Brain pericyte (primary cell): ENCODE measurements at places on chromosomes 3 and 15.

DNA sequence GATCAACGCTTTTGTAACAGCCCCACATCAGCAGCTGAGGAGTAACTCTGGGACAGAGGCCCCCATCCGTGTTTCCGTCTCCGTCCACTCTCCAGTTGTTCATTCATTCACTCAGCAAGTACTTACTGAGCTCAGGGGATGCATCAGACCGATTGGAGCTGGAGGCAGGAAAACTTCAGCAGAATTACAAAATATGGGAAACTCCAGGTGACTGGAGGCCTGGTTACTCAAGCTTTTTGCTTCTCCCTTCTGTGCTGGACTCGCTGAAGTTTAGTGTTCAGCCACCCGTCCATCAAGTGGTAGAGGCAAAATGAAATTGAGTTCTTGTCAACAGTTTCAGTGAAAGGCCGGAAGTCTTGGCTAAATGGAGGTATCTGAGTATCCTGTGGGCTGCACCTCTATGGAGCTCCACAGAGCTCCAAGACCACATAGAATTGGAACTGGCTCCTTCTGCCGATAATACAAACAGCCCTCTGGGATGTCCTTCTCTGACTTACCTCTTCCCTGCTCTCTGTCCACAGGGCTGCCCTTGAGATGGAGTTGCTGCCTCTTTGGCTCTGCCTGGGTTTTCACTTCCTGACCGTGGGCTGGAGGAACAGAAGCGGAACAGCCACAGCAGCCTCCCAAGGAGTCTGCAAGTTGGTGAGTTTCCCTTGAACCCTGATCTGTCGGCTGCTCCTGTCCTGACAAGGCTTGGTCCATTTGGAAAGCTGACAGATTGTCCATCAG lies 14.7 kb downstream of the NRROS start:
- no peak for DNase-seq

GRCh38 chr15:85625856-85626255 lies 168.9 kb downstream of the KLHL25 start:
- no peak for DNase-seq

GRCh38 chr3:188053036-188053340 lies 101.0 kb upstream of the LPP start:
- no peak for DNase-seq

GRCh38 chr15:32119694-32120330 lies 89.5 kb downstream of the CHRNA7 start:
- DNase-seq: no peak

- DNase-seq: no peak
These were observed 326 bp upstream of the IMPDH2 start for GRCh38 chr3:49029563-49029884.

DNA sequence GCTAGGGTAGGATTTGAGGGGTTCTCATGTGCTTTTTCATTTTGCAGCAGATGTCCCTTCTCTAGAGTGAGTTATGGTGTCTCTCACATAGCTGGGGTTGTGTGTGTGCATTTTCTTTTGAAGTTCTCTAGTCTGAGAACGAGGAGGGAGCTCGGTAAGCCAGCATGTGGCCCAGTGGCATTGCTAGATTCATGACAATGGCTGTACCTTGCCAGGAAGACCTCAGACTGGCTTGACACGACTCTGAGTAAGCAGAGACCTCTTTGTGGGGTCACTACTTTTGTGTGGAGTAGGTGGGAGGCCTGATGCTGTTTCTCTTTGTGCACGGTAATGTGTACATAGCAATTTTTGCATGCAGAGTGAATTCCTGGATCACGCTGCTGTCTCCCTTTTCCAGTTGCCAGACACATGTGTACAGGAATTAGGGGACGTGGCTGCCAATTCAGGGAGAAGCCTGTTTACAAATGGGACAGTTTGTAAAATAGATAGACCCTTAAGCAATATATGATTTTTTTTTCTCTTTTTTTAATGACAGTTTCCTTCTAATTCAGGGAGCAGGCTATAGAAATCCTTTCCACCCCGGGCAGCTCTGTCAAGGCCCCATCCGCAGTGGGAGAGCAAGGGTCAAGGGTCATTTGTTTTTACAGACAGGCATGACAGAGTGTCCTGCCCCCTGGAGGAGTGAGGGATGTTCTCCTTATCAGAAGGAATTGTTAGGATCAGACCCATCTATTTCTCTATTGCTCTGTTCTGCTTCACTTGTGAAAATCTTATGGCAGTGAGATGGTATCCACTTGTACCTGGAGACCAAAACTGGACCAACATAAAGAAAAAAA lies 4.6 kb downstream of the CACNA1D start:
- no peak for DNase-seq

DNA sequence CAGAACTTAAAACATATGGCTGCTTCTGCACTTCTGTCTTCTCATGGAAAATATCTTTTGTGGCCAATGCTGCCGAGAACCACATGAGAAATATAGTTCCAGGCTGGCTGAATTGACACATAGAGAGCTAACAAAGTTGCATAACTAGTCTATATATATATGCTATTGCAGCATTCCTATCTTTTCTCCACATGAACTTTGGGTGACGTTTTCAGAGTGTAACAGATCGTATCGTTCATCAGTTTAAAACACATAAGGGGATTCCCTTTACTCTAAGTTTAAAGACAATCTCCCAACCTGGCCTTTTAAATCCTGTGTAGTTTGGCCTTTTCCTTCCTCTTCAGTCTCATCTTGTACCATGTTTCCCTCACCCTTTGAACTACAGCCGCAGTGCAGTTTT lies 394.2 kb upstream of the CBLB start:
- no peak for DNase-seq

- no peak for DNase-seq
These were observed 66.0 kb upstream of the ARL8B start for GRCh38 chr3:5056111-5056391.

GRCh38 chr3:102156426-102156825 lies 278.4 kb upstream of the ZPLD1 start:
- no peak for DNase-seq

DNA sequence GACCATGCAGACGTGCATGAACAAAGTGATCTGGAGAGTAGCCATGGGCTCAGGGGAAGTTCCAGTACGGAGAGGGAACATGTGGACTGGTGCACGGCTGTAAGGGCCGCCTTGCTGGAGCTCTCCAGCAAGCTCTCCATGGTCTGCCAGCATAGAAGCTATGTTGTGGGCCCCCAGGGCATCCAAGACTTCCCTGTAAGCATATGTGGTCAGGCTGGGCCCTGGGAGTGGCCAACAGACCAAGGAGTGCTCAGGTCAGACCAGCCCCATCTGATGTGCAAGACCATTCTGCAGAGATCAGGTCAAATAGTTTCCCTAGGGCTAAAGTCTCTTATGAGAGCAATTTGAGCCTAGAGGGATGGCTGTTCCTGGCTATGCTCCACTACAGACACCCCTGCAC lies 110.1 kb upstream of the DAZL start:
- no peak for DNase-seq

DNA sequence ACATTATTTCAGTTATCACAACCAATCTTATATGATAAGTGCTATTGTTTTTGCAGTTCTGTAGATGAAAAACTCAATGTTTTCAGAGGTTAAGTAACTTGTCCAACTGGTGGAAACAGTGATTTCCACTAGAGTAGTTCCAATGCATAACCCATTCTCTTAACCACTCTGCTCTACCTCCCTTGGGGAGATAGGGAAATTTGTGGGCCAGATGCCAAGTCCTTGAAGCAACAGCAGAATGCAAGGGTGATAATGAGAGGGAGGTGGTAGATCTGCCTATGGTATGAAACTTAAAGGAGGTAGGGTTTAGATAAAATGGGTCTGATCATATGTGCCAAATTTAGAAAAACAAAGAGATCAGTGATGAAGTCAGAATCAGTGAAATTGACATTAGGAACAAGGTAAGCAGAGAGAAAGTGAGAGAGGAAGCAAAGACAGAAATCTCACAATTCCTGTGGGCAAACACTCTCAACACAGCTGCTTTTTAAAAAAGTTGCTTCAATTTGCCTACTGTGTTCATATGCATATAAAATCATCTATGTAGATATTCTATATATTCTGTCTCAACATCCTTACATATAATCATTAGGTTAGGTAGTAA lies 50.5 kb upstream of the UBP1 start:
- no peak for DNase-seq

- DNase-seq: no peak
These were observed 175.4 kb upstream of the GBE1 start for GRCh38 chr3:81936817-81937216.
